Stimulated activated CD4-positive, alpha-beta T cell treated with anti-CD3 and anti-CD28 coated beads, Interleukin-1b, Interleukin-23, amount 100 ng/mL, for 1 hour (primary cell): ENCODE measurements at places on chromosomes 5 and 9.

GRCh38 chr9:131530546-131530919 is 530 bp downstream of the UCK1 start:
- no peak for DNase-seq

GRCh38 chr9:107388890-107389289 is 100.7 kb downstream of the KLF4 start:
- DNase-seq = no peak

DNA sequence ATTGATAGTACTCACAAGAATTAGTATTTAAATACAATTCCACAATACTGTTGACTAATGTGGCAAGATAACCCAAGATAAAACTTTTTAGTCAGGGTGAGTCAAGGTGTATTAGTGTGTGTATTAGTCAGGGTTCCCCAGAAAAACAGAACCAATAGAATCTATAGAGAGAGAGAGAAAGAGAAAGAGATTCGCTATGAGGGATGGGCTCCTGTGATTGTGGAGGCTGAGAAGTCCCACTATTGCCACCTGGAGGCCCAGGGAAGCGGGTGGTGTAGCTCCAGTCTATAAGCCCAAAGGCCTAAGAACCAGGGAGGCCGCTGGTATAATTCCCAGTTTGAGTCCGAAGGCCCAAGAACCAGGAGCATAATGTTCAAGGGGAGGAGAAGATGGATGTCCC is 10.0 kb upstream of the SHISAL2B start:
- no peak for DNase-seq

- DNase-seq = peak; percentile 28
Observed at GRCh38 chr5:126676195-126676624, 75.5 kb downstream of the PHAX start.

DNA sequence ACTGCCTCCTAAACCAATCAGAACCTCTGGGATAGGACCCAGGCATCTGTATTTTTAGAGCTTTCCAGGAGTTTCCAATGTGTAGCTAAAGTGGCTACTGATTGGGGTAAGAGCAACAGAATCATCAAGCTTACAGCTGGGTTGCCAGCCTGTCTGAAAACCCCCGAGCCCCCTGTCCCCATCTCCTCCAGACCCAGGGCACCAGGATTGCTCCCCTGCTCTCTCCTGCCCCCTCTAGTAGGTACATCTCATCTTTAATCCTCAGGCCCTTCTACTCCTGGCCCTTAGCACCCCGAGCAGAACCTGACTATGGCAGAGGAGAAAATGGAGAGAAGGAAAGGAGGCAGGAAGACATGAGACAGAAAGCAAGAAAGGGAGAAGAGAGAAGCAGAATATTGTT is 204.9 kb downstream of the GABBR2 start:
- DNase-seq = no peak

- DNase-seq = no peak
Observed at GRCh38 chr5:82274343-82275211, 3.6 kb downstream of the RPS23 start.

DNA sequence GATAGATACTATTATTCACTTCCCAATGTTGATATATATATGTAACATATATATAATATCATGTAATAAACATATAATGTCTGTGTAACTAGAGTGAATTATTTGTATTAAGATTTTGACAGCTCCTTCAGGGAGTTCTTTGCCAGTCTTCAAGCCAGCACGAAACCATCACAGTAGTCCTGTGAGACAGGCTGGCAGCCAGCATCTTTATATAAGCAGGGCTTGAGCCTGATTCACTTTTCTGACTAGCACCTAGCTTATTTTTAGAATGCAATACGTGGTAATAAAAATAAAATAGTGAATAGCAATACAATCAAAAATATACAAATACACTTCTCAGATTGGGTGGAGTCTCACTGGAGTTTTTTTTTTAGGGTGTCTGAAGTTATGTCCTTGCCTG is 20.7 kb upstream of the GDA start:
- DNase-seq = no peak

DNA sequence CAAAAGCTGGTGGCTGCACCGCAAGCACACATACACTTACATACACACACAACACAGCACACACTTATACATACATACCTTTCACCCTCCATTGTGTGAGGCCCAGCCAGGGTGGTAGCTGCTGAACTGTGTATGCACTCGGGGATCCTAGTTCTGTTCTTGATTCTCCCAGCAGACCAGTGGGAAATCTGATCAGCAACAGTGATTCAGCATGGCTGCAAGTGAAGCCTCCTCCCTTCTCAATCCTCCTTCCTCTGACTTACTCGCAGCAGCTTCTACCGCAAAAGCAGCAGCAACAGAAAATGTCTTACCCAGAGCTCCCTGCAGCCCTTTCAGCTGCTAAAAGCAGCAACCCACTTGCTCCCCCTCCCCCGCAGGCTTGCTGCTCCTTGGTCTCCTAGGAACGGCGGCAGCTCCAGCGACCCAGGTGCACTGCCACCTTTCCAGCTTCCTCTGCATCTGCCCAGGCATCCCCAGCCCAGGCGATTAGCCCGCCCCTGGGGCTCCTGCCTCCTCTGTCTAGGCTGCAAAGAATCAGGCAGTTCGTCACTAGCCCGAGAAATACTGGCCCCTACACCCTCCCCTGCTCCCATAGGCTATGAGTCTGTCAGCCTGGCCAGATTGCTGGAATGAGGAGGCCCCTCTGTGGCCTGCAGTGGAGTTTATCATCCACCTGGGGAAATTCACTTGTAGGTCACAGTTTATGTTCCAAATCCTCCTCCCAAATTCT is at the start of gene KLHL3:
Gene KLHL3, minus strand, starts transcription at position 535 of the 730 bp plus-strand sequence. Its CDS starts 443 bp downstream, at position 92.
- DNase-seq = no peak

DNA sequence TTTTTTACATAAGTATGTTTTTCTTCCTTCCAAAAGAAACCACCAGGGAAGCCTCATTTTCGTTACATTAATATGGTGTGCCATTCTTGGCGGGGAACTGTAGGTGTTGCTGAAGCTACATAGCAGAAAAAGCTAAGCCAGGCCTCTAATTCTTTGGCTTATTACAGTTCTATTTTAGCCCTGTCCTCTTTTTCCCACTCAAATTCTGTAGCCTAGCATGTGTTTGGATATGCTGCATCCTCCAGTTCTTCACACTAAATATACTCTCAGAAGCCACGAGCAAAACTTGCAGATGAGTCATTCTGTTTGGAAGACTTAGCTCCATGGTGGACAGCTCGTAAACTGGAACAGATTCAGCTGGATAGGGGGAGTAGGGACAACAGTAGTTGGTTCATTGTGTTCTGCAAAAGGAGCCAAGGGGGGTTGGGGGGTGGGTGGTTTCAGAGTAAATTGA is 369.4 kb downstream of the TMEM161B start:
- no peak for DNase-seq

GRCh38 chr9:95670122-95670521 is 153.4 kb upstream of the PTCH1 start:
- no peak for DNase-seq

GRCh38 chr5:55232985-55233928 is at the start of gene CCNO:
Gene CCNO (minus strand): TSS chr5:55233608. CDS start chr5:55233523, 85 bp downstream.
- DNase-seq = no peak

GRCh38 chr9:97293207-97293721 is 14.2 kb upstream of the CCDC180 start:
- DNase-seq = no peak

DNA sequence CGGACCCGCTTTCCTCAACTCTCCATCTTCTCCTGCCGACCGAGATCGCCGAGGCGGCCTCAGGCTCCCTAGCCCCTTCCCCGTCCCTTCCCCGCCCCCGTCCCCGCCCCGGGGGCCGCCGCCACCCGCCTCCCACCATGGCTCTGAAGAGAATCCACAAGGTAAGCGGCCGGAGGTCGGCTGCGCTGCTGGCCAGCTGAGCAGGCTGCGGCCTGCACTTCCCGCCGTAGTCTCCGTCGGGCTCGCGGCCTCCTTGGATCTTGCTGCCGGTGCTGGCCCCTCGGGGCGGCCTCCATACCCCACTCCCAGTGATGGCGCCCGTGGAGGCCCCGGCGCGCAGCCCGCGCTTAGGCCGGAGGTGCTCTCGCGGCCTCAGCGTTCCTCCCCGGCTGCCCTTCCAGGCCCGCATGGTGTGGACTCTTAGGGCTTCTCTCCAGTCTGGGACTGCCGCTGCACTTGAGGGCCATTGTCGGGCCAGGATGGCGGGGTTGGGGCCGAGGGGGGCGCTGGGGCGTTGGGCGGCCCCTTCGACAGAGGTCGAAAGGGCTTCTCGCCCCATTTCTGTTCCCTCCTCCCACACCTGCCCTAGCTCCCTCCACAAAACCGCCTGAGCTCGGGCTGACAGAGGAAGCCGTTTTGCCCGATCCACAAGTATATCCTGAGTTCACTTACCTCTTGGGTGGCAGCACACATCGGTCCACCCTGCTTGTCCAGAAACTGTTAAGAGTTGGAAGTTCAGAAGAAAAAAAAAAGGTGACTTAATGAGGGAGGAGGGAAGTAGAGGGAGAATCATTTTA is 714 bp downstream of the UBE2D2 start:
- DNase-seq = peak; percentile 35
